ENCODE measurements at places on chromosomes 4 and X.
A peak's percentile ranks its signal among the peaks of the same experiment; 100 is the strongest.

DNA sequence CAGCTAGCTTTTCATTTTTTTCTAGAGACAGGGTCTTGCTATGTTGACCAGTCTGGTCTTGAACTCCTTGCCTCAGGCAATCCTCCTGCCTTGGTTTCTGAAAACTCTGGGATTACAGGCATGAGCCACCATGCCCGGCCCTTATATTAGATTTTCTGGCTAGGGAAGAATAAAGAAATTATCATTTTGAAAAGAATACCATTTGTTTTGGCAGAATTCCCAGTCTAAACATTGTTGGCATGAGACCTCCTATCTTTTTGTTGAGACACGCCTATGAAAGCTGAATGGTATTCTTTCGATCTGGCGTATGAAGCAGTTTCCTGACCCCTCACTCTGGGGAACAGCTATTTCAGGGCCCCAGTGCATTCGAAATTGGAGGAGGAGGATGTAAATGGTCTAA is 107.0 kb downstream of the REPS2 start:
- DNase-seq = no peak

DNA sequence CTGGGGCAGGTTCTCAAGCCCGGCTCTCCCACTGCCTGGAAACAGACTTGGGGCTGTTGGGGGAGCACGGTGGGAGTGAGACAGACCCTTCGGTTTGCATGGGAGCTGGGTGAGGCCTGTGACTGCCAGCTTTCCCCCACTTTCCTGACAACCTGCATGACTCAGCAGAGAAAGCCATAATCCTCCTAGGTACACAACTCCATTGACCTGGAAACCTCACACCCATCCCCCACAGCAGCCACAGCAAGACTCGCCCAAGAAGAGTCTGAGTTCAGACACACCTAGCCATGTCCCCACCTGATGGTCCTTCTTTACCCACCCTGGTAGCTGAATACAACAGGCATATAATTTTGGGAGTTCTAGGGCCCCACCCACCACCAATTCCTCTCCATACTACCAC is 57.6 kb upstream of the UBQLN2 start:
- no peak for DNase-seq

GRCh38 chrX:153963546-153963945 is 8.1 kb downstream of the HCFC1 start:
- DNase-seq = no peak

DNA sequence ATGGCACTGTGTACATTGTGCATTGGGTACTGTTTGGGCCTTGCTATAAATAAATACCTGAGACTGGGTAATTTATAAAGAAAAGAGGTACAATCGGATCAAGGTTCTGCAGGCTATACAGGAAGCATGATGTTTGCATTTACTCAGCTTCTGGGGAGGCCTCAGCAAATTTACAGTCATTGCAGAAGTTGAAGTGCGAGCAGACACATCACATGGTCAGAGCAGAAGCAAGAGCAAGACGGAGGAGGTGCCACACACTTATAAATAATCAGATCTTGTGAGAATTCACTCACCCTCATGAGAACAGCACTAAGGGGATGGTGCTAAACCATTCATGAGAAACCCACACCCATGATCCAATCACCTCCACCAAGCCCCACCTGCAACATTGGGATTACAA is 505.0 kb downstream of the ARAP2 start:
- DNase-seq = no peak

DNA sequence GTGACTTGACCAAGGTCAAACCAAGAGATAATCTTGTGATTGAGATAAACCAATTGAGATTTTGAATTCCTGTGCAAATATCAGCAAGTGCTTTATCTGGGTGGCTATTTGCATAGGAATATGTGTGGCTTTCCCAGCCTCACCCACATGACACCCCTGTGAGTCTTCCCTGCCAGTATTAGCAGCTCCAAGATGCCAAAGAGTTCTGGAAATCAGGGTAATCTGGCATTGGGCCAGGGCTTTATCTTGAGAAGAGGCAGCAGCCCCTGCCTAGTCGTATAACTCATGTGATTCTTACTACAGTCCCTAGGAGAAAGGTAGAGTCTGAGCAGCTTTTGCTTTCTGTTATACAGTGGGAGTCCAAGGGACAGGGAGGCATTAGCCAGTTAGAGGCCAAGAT is 87.7 kb downstream of the RLIM start:
- no peak for DNase-seq

- no peak for DNase-seq
Observed at GRCh38 chr4:98692411-98692810, 34.0 kb upstream of the TSPAN5 start.

GRCh38 chr4:91116861-91117260 is 989.7 kb downstream of the CCSER1 start:
- DNase-seq = peak; percentile 0

GRCh38 chr4:137067735-137068134 is 464.6 kb downstream of the PCDH18 start:
- DNase-seq = peak; percentile 3

DNA sequence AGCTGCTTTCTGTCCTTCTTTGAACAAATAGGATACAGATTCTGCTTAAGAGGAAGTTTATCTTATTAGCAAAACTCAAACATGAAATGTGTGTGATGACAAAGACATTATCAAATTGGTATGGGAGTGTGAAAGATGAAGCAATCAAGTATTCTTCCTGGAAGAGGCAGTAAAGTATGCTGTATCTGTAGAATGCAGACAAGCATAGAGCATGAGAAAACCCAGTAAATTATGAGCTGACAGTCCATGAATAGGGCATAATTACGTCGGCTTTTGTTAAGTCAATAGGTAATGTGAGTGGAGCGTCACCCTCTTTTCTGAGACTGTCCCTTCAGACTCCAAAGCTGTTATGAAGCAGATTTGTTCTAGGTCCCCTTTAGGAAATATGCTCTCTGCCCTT is 458.6 kb upstream of the NWD2 start:
- no peak for DNase-seq

DNA sequence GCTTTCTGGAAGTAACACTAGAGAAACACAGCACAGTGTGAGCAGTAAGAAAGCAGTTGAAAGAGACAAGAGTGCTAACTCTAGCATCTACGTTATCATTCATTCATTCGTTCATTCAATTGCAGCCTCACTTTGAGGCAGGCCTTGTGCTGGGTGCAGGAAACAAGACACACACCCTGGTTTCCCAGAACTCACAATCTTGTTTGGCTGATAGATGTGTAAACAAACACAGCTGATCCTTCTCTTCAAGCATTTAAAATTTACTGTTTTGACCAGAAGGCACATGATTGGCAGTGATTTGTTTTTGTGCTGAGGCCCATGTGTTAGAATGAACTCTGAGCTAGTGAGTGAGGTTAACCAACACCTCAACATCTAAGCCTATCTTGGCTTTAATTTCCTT is 20.4 kb upstream of the TBC1D9 start:
- DNase-seq = no peak

GRCh38 chr4:38582445-38582844 is 81.6 kb upstream of the KLF3 start:
- DNase-seq = no peak

DNA sequence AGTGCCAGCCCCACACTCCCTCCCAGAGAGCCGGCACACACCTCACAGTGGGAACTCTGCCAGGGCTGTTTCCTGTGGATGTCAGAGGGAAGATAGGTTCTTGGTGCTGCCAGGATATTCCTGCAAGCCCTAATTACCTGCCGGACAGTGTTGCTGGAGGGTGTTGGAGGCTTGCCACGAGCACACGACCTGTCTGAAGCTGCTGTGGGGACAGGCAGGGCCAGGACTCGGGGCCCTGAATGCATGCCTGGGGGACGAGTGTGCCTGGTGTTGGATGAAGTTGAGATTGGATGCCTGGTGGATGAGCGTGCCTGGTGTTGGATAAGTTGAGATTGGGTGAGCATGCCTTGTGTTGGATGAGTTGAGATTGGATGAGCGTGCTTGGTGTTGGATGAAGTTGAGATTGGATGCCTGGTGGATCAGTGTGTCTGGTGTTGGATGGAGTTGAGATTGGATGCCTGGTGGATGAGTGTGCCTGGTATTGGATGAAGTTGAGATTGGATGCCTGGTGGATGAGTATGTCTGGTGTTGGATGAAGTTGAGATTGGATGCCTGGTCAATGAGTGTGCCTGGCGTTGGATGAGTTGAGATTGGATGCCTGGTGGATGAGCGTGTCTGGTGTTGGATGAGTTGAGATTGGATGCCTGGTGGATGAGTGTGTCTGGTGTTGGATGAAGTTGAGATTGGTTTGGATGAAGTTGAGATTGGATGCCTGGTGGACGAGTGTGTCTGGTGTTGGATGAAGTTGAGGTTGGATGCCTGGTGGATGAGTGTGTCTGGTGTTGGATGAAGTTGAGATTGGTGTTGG is 23.2 kb upstream of the UVSSA start:
- DNase-seq = peak; percentile 100

DNA sequence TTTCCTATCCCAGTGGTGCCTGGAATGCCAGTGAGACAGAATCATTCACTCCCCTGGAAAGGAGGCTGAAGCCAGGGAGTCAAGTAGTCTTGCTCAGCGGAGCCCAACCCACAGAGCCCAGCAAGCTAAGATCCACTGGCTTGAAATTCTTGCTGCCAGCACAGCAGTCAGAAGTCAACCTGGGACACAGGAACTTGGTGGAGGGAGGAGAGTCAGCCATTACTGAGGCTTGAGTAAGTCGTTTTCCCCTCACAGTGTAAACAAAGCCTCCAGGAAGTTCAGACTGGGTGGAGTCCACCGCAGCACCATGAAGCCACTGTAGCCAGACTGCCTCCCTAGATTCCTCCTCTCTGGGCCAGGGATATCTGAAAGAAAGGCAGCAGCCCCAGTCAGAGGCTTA is 283.2 kb upstream of the CPEB2 start:
- peak; percentile 72 for DNase-seq

DNA sequence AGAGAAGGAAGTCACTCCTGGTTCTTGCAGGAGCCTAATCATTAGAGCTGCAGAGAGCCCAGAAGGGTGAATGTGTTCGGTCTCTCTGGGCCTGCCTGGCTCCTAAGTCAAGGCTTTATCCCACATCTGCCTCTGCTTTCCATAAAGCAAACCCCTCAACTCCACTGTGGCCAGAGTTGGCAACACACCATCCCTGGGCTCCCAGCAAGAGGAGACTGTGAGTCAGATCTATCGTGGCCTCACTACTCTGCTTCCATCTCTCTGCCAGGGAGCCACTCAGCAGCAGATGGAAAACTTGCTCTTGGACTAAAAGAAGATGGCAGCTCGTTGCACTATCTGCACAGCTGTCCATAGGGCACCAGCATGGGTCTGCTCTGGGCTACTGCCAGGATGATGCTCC is 348.2 kb downstream of the FBXW7 start:
- DNase-seq = peak; percentile 56

- DNase-seq = no peak
Observed at GRCh38 chr4:89247951-89248350, 59.6 kb downstream of the GPRIN3 start.

DNA sequence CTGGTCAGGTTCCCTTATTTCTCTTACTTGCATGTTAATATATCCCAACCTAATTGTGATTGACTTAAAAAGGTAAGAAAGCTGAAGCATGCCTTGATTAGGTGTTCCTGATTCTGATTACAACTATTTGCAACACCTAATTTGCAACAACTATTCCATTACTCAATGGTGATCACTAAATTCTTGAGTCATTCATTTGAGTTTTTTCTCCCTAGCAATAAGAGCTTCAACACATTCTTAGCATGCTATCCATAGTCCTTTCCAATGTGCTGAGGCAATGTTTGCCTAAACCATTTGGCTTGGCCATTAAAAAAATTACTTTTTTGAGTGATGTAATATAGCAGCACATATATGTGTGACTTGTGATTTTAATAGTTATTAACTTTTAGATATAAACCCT is 851.4 kb downstream of the TRAM1L1 start:
- DNase-seq = no peak

DNA sequence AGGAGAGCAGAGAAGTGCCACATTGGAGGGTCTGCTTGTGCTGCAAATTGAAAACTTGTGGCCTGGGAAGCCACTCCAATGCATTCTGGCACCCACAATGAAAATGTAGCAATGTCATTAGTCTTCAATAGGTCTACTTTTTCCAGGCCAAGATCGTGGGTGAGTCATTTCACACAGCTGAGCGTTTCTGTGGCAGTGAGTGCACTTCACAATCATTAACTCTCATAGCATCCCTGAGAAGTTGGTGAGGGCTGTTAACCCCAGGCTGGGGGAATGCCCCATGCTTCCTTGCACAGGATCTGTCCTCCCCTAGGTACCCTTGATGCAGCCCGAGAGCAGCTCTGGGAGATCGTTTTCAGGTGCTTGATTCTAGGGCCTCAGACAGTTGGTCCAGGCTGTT is 196.8 kb upstream of the ATP6AP2 start:
- DNase-seq = no peak

- no peak for DNase-seq
Observed at GRCh38 chr4:184814686-184815045, 11.1 kb downstream of the ACSL1 start.

DNA sequence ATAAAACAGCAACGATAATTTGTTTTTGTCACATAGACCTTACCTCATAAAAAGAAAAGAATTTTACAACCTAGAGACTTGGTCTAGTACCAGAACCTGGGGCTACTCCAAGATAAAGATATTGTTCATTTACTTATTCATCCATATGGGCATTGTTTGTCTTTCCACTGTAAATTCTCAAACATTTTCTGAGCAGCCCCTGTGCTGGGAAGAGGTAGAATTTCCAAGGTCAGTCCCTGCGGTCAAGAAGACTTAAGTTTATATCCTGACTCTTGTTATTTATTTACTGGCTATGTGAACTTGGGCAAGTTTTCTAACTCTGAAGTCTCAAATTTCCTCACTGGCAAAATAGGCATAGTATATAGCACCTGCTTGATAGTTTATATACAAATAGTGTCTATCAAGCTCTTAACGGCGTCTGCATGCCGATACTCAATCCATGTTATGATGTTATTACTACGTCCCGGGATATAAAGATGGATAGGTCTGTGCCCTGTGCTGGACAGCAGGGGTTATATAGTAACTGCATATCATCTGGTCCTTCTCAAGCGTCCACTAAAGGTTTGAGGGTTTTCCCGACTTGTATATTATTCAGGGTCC is 222.1 kb upstream of the TAPT1 start:
- DNase-seq = no peak

DNA sequence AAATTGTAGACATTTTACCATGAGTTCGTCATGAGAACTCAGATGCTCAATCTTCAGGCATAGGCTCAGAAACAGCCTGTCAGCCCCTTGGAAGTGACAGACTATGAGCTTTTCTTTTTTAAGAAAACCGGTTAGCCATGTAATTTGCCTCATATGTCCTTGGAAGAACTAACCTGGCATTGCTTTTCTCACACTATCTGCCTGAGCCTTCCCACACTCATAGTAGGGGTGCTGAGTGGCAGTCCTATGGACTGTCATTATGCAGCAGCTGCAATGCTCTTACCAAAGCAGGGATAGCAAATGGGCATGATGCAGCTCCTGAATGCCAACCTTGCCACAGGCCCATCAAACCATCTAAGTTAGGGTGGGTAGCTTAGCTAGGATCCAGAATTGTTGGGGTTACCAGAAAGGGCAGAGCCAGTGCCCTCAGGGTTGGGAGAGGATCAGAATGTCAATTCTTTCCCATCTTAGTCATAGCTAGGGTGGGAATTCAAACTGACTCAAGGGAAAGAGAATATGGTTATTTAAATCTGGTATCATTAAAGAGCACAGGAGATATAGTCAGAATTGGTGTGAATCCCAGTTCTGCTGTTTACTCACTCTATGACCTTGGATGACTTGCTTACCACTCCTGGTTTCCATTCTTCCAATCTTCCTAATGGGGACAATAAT is 230.6 kb upstream of the CPEB2 start:
- DNase-seq = peak; percentile 25
